MCF 10A (cell line): ENCODE measurements at places on chromosomes 5 and 9.

DNA sequence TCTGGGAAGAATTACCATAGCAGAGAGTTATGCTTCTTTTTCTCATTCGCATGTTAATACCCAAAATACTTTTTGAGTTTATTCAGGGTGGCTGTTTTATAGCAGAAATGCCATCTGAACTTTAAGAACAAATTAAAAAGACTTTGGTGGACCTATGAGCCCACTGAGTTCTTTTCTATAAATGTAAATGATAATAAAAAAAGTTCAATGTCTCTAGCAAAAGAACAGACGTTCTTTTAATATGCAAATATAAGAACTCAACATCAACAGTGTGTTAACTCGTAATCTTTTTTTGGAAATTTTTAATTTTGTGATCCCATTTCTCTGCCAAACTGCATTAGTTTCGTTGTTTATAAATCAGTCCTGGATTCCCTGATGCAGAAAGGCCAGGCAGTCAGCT, 1283.0 kb upstream of the NUDT12 start:
- H3K4me1 ChIP-seq: no peaks in the 10 kb centered on the region
- no peak overlapping the region for H3K4me3 ChIP-seq
- H3K36me3 ChIP-seq: no peaks in the 10 kb centered on the region
- no peak for DNase-seq
- no peak overlapping the region for H3K27ac ChIP-seq

GRCh38 chr5:181241393-181241975, 2.2 kb downstream of the RACK1 start:
- peaks cover 79% of the 10 kb centered on the region for H3K36me3 ChIP-seq
- no peaks in the 10 kb centered on the region for H3K27me3 ChIP-seq
- H3K4me1 ChIP-seq: peaks cover 44% of the 10 kb centered on the region
- peak; percentile 98 for DNase-seq
- H3K27ac ChIP-seq: peak overlapping the region; percentile 99

DNA sequence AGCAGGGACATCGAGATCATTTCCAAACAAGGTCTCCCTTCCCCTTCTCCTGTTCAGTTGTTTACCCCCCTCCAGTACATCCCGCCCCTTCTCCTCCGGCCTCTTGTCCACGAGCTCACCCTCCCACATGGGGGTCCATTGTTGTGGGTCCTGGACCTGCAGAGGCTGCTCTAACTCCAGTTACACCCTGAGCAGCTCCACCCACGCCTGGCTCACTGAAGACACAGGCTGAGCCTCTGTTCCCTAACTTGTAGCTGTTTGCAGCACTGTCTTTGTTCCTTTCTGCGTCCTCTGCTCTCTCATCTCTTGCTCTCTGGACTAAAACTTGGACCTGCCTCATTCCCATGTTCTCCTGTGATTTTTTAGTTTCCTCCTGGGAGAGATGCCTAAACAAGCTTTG, 377.5 kb downstream of the MED10 start:
- no peak overlapping the region for H3K27ac ChIP-seq
- DNase-seq: no peak
- peaks cover 43% of the 10 kb centered on the region for H3K27me3 ChIP-seq
- H3K4me3 ChIP-seq: no peak overlapping the region
- H3K36me3 ChIP-seq: no peaks in the 10 kb centered on the region

DNA sequence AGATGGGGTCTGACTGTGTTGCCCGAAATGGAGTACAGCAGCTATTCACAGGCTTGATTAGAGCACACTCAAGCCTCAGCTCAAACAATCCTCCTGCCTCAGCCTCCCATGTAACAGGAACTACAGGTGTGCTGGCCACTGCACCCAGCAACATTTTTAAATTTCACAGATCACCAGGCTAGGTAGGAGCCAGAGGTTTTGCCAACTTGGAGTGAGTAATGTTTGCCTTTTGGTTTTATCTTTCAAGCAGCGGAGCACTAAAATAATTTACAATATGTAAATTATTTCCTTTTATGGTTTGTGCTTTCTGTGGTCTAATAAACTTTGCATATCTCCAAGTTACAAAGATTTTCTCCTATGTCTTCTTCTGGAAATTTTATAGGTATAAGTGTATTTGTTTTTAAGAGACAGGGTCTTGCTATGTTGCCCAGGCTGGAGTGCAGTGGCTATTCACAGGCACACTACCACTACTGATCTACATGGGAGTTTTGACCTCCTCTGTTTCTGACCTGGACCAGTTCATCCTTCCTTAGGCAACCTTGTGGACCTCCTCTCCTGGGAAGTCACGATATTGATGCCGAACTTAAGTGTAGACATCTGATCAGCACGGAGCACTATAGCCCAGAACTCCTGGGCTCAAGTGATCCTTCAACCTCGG, 67.2 kb upstream of the SUSD1 start:
- peaks cover 12% of the 10 kb centered on the region for H3K4me1 ChIP-seq
- peaks cover 39% of the 10 kb centered on the region for H3K36me3 ChIP-seq
- H3K27ac ChIP-seq: no peak overlapping the region
- DNase-seq: no peak
- no peak overlapping the region for H3K4me3 ChIP-seq

DNA sequence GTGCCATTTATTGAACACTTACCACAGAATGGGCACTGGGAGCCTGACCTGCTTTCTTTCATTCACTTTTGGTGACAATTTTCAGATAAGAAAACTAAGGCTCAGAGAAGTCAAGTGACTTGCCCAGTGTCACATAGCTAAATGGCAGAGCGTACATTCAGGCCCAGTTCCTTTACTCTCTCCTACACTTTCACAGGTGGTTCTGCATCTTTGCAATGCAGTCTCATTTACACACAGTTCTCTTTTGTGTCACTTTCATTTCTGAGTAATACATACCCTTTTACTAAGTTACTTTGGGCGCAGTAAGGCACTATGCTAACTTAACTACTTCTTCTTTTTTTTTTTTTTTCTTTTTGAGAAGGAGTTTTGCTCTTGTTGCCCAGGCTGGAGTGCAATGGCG, 8.3 kb downstream of the NFIL3 start:
- peaks cover 63% of the 10 kb centered on the region for H3K36me3 ChIP-seq
- no peaks in the 10 kb centered on the region for H3K27me3 ChIP-seq
- peaks cover 70% of the 10 kb centered on the region for H3K4me1 ChIP-seq
- H3K4me3 ChIP-seq: peak overlapping the region; percentile 36
- DNase-seq: no peak

DNA sequence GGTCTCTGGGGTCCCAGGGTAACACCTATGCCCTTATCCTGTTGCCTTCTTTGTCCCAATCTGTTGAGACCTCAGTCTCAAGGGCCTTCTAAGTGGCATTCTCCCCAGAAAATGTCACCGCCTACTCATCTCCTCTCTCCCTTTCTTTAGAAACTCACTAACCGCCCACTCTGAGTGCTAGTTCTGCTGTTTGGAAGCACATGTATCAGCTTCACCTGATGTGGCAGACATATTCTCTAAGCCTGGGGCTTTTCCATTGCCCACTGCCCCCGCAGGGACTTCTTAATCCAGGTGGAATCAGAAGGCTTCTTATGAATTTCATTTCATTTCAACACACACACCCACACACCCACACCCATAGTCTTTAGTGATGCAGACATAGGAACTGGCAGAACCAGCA, 165.1 kb downstream of the ASTN2 start:
- no peak overlapping the region for H3K27ac ChIP-seq
- H3K4me1 ChIP-seq: no peaks in the 10 kb centered on the region
- no peak for DNase-seq
- H3K36me3 ChIP-seq: peaks cover 4% of the 10 kb centered on the region
- H3K4me3 ChIP-seq: no peak overlapping the region

DNA sequence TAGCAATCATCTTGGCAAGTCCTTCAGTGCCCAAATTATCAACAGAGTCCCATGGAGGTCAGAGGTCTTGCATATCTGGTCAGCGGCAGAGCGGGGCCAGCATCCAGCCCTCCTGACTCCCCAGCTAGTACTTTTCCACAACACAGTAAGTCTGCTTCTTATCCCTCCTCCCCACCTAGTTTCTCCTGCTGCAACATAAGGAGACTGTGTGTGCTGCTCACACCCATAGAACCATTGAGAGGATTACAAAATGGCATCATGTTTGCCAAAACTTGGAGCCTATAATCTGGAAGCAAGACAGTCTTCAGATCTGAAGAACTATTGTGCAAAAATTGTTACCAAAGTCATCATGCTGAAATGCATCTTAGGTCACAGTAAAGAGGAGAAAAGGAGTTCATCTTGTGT, 125.8 kb upstream of the ZNF366 start:
- no peak for DNase-seq
- no peaks in the 10 kb centered on the region for H3K36me3 ChIP-seq
- H3K4me3 ChIP-seq: no peak overlapping the region
- no peak overlapping the region for H3K27ac ChIP-seq

GRCh38 chr5:149782018-149782894, 52.1 kb downstream of the PPARGC1B start:
- DNase-seq: no peak
- H3K4me3 ChIP-seq: no peak overlapping the region
- no peak overlapping the region for H3K27ac ChIP-seq
- H3K36me3 ChIP-seq: peaks cover 6% of the 10 kb centered on the region
- peaks cover 25% of the 10 kb centered on the region for H3K4me1 ChIP-seq
- no peaks in the 10 kb centered on the region for H3K27me3 ChIP-seq

DNA sequence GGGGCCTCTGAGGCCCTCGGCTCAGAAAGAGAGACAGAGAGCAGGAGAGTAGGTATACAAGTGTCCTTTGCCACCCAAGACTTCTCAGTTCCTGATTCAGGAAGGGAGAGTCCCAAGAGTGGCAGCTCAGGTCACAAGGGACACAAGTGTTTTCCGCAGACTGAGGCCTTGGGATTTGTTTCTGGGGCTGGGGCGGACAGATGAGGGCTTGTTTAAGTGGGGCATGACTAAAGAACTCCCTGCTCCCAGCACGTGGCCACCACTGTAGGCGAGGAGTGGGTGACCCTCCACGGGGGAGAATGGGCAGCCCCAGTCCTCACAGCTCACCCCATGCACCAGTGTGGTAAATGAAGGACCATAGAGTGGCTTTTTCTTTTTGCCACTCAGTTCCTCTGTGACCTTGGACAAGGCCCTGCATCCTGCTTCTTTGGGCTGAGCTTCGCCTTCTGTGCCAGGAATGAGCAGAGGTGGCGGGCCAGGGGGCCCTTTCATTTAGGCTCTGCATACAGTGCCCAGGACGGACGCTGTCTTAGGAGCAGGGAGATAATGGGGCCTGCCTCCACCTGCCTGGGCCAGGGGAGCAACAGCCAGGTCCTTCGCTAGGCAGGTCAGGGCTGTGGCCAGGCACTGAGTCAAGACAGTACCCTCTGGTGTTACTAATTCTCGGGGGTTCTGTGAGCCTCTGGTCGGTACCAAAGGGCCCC, 50.8 kb downstream of the AMBP start:
- H3K27me3 ChIP-seq: no peaks in the 10 kb centered on the region
- H3K4me3 ChIP-seq: no peak overlapping the region
- no peaks in the 10 kb centered on the region for H3K36me3 ChIP-seq
- H3K27ac ChIP-seq: no peak overlapping the region
